ENCODE measurements at places on chromosomes 1 and 21.

- DNase-seq: no peak
These were observed 37.3 kb downstream of the COL24A1 start for GRCh38 chr1:86119214-86119764.

DNA sequence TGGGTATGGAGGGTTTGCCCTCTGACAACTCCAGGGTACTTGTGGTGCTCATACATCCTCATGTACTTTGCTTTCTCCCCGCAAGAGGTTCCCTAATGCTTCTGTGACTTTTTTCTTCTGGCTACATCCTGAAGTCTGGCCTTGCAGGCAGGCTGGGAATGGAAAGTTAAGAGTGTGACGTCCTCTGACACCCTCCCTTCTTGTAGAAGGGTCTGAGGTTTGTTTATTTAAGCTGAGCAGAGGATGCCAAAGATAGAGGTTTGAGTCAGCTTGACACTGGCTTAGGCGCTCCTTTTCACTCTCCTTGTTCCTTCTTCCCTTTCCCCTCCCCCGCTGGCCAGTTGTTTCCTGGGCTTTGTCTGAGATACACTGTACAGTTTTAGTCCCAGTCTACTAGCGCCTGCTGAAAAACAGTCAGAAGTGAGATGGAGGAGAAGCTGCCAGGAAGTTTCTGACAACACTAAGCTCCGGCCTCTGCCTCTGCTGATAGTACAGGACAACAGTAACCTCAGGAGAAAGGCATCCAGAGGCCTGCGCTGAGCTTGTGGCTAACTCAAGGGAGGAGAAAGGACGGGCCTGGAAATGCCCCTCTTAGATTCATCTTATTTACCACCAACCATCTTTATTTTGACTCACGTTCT is at the start of gene MACF1:
Gene MACF1 (plus strand): TSS at position 255 of the 641 bp plus-strand sequence. CDS start 328 bp downstream, at position 583.
- DNase-seq: peak; percentile 60

DNA sequence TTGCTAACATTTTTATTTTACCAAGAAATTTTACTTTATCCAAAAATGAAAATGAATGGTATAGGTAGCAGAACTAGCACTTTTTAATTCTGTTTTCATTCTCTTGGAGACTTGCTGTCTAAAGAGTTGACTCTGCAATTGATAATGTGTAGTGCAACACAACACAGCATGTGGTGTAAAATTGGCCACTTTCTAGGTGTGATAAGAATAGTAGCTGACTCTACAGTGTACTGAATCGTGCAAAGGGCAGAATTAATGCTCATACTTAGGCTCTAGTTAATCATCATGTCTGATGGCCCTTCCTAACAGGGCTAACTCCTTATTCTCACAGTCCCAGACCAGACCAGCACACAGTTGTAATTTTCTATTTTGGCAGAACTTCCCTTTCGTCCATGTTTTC is 140.5 kb downstream of the NEK7 start:
- DNase-seq: no peak

- DNase-seq: no peak
These were observed 1360.5 kb upstream of the ADGRL4 start for GRCh38 chr1:80367058-80367457.
